ENCODE measurements at places on chromosomes 2 and 18.
A peak's percentile ranks its signal among the peaks of the same experiment; 100 is the strongest.

- DNase-seq: no peak
These were observed 441.4 kb downstream of the NBAS start for GRCh38 chr2:15119722-15120175.

- no peak for DNase-seq
These were observed 55.9 kb downstream of the SDC1 start for GRCh38 chr2:20168727-20169696.

GRCh38 chr2:37215250-37215649 is 16.1 kb downstream of the CEBPZ start:
- DNase-seq: no peak

GRCh38 chr2:145748927-145749326 is 1229.0 kb upstream of the ZEB2 start:
- no peak for DNase-seq

DNA sequence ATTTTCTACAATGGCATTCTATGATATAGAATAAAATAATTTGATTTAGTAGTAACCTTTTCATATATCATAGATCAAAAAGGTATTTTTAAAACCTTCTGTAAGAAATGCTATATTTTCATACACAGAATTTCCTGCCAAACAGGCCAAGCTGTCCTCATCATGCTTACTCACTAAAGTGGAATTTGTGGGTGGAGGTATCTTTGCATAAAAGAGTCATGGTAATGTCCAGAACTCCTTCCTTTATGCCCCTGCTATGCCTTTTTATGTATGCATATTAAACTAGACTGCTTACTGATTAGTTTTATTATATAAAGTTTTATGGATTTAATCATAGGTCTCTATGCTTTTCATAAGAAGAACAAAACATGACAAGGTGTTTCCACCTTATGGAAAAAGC is 27.5 kb upstream of the MARCHF7 start:
- no peak for DNase-seq

DNA sequence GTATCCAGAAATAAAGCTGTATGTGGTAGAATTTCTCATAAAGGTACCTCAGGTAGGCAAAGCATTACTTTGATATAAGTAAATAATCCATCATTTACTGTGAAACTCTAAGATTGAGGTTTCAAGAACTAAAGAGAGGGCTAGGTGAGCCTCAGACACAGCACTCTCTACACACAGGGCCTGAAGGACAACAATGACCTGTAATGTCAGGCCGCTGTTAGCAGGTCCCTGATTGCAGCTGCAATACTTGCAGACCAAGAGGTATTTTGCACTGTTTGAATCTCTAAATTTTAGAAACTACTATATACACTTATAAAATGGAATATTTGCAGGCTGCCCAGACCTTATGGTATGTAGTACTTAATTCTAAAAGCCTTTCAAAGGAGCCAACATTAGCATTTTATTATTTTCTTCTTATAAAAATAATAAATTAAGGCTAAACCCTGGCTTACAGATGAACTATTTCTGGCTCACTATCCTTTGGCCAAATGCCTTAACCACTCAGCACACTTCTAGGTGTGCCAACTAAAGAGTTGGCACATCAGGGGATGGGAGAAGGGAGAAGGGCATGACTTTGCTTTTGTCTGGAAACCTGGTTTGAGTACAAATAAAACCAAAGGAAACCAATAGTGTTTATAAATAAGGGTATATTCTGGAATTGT is 66.7 kb upstream of the SLC39A10 start:
- no peak for DNase-seq

DNA sequence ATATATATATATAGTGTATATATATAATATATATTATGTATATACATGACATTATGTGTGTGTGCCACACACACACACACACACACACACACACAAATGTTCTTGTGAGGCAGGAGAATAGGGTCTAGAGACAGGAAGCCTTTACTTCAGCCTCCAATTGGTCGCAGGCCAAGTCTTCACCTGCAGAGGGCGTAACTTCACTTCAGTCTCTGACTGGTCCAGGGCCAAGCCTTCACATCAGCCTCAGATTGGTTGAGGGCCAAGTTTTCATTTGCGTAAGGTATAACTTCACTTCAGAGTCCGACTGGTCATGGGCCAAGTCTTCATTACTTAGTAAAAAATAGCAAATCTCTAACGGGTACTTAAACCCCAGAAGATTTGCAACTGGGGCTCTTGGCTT is 13.2 kb upstream of the SS18 start:
- no peak for DNase-seq

DNA sequence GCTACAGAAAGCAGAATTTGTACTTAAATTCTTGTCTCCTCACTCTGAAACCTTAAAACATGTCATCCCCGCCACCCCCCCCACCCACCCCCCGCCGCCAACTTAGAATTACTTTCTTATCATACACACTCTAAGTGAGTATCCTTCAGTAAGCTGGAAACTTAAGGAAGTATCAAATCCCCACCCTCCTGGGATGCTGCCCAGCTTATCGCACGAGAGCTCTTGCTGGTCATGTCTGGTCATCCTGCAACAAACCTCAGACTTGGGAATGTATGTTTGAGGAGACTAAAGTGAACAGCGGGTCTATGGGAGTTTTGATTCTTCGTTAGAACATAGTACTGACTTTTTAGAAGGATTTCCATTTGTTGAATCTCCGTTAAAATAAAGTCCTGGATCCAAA is 203.3 kb downstream of the PTGR3 start:
- DNase-seq: no peak

DNA sequence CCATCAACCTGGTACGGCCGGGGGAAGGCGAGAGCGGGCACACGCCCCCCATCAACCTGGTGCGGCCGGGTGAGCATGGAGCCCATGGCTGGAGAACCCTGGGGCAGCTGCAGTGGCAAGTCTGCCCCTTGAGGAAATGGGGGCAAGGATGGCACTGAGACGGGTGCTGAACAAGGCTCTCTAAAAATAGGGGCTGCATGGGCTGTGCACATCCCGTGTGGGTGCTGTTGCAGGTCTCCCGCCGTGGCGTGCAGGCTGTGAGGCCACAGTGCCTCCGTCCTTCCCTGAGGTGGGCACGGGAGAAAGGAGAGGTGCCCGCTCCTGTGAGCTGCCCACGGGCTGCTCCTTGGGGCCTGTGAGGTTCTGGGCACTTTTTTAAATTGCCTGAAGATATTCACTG is 99.2 kb downstream of the NFATC1 start:
- DNase-seq: no peak

DNA sequence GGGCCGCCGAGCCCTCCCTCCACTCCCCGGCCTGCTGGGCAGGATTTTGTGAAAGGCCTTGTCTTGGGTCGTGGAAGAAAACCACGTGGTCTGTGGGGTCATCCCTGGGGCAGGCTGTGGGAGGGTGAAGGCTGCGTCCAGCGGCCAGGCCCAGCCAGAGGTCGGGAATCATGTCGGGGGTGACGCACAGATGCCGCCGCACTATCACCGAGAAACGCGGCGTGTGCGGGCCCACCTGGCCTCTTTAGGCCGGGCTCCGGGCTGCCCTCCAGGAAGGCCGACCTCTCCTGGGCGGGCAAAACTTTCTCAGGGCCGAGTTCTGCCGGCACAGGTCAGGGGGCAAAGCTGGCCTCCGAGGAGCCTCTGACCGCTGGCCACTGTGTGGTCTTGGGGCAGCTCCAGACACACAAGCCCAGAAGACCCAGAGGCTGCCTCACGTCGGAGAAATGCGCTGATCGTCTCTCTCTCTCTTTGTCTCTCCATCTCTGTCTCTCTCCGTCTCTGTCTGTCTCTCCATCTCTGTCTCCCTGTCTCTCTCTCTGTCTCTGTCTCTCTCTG is 28.4 kb downstream of the NFATC1 start:
- no peak for DNase-seq

DNA sequence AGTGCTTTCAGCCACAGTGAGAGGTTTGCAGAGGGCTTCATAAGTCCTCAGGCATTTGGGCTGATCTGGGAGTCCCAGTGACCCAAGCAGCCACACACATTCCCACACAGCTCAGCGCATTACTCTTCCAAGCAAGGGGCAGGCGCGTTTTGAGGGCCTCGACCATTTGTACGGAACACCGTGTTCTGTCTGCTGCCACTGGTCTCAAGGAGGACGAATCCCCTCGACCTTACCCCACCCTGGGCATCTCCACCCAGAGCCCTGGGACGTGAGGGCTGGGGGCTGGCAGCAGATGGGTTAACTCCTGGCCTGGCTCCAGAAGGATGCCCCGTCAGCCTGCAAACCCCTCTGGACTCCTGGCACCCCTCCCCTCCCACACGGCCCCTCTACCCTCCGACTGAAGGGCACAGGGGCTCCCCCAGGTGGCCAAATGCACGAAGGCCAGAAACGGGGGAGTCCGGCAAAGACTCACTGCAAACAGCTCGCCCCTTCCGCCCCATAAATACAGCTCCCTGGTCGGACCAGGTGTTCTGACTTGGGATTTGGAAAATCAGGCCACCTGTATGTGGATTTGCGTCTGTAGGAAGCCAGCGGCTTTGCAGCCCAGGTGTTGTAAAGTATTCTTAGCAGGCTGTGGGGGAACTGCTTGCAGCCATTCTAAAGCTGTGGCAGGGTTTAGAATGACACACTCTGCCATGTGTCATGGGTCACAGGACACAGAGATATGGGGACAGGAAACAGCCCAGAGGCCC is 33.6 kb upstream of the PTMA start:
- DNase-seq: peak; percentile 55

- no peak for DNase-seq
These were observed 81.5 kb upstream of the LDLRAD4 start for GRCh38 chr18:13136904-13137669.

- DNase-seq: no peak
These were observed 2.2 kb upstream of the BCL2L11 start for GRCh38 chr2:111118481-111118980.

DNA sequence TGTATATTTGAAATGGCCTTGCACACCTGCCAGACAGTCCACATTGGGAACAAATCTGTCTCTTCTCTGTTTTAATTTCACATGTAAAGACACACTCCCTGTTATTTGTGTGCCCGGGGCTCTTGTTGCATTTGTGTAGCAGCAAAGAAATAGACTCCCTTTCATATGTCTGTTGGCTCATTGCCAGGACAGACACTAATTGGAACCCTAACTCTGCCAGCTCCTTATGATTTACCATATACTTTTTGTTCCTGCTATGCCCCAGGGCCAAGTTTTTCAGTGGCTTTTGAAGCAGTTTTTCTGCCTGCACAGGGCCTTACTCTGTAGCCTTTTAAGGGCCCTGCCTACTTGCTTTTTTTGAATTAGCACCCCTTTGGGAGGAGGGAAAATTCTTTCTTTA is 396.9 kb downstream of the DLGAP1 start:
- DNase-seq: no peak

GRCh38 chr2:4047961-4048891 is 344.9 kb downstream of the DCDC2C start:
- no peak for DNase-seq

DNA sequence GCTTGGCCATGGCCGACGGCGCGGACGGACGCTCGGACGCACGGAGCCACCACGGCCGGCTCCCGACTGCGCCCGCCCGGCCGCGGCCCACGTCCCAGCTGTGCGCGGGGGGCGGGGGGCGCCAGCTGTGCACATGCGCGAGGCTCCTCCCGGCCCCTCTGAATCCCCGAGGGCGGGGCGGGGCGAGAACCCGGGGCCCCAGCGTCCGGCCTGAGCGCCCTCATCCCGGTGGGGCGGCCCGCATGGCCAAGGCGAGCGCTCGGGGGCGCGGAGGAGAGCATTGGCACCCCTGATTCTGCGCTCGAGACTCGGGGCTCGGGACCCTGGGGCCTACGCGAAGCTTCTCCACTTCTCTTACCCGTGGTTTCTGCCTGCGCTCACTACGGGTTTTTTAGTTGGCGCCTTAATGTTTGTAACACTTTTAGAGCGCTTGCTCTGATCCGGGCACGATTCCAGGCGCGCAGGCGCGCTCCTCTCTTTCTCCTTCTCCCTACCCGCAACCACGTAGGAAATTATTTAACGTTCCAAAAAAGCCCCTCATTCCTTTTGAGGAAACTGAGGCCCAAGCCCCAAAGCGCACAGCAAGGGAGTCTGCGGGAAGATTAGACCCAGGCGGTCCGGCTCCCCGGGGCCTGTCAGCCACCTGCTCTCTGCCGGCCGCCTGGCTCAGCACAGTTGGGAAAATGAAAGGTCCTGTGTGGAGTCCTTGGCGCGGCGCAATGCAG is at the start of gene PXDN:
Gene PXDN, minus strand, starts transcription at position 70 of the 725 bp plus-strand sequence. Its CDS starts 60 bp downstream, at position 10.
- DNase-seq: no peak

DNA sequence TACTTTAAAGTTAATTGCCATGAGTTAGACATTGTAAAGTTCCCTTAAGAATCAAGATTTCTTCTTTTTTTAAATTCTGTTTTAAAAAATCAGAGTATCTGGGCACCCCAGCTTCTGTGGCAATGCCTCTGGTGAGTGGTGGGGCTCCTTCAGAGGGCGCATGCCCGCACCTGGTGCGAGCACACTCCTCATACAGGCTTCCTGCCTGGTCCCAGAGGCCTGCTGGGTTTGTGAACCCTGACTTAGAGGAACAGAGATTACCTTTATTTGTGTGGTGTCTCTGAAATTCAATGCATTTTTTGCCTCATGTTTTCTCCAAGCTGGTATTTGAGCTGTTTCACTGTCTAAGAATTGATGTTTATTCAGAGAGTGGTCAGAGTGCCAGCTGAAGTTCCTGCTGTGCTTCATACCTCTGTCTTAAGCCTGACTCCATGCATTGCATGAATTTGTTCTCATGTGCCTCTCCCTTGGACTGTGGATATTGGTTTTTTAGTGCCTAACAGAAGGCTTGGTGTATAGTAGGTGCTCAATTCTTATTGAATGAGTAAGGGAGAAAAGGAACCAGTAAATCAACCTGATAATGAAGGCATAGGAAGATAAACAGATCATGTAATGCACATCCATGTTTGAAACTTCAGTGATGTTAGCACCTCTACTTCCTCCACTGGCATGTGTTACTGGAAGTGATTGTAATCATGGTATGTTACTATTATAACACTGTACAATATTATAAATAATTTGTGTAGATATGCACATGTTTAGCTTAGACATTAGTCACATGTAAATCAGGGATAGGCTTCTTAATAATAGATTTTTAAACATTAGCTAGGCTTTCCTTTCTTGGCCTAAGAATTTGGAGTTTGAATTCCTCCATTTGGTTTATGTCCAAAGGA is 29.0 kb downstream of the PHLPP1 start:
- no peak for DNase-seq

- DNase-seq: no peak
These were observed 12.0 kb upstream of the DARS1 start for GRCh38 chr2:135997380-135997779.

DNA sequence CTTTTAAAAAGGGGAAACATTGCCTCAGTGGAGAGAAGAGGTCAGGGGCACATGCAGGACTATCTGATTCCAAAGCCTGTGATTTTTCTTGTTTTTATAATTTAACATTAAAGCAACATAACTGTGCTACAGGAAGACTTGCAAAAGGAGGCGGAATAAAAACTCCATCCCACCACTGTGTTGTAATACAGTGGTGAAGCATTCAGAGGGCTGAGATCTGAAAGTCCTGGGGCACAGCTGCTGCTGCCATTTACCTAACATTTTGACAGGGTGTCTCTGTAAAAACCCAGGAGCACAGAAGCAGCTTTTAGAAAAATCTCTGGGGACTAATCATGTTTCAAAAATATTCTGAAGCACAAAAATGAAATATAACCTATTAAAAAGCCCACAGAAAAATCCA is 97.6 kb downstream of the GRB14 start:
- DNase-seq: no peak

DNA sequence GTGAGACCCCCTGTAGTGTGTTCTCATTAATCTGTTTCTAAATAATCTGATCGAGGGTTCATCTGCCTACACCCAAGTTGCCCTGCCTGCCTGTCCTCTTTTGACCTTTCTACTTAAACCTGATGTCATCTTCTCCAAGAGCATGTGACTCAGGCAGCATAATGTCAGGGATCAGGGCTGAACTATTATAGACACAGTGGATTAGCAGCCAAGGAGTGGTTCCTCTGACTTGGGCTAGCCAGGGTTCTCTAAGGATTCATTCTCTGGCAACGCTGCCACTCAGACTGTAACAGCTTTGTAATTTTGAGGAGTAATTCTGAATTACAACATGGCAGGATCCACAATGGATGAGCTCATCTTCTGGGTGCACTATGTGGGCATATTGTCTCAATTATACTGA is 124.0 kb downstream of the MDH1 start:
- DNase-seq: no peak

Measured in activated T-cell treated with anti-CD3 and anti-CD28 coated beads for 4 hours (primary cell).